ENCODE measurements at places on chromosomes 5 and 9. TPM values are rescaled to one million over a fixed set of nuclear protein-coding genes. Genes with fewer than 3 reads are reported as not detected.

Gene SHOC1
- total RNA-seq: not detected

Gene PCDHB10
- total RNA-seq: 1.3 TPM

Gene KCTD16
- 0.15 TPM for total RNA-seq

Gene SLC6A19
- total RNA-seq: not detected

Gene GLDC
- total RNA-seq: 0.24 TPM

Gene ZNF608
- 28.0 TPM for total RNA-seq

Gene PPP3R2
- total RNA-seq: not detected

Gene IFNA8
- total RNA-seq: not detected

Gene TRAF1
- total RNA-seq: 3.3 TPM

Gene RABEPK
- 8.3 TPM for total RNA-seq

Gene MARCHF3
- total RNA-seq: 17.4 TPM

Gene IL5
- total RNA-seq: not detected

- no peak for DNase-seq
Measured at GRCh38 chr5:105413406-105413990, 1850.9 kb upstream of the NUDT12 start.

DNA sequence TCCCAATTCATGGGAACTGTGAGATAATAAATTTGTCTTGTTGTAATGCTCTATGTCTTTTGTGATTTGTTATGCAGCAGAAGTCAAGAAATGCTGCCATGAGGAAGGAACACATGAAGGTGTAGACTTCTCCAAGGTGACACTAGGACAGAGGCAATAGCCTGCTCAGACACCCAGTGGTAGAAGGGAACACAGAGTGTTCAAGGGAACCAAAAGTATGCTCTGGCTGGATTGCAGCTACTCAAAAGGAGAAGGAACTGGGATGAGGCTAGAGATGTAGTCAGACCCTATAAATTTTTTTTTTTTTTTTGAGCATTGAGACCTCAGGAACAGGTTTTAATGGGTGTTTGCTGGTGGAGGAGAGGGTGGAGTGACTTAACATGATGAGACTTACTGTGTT is 232.5 kb downstream of the PARP8 start:
- DNase-seq: no peak

DNA sequence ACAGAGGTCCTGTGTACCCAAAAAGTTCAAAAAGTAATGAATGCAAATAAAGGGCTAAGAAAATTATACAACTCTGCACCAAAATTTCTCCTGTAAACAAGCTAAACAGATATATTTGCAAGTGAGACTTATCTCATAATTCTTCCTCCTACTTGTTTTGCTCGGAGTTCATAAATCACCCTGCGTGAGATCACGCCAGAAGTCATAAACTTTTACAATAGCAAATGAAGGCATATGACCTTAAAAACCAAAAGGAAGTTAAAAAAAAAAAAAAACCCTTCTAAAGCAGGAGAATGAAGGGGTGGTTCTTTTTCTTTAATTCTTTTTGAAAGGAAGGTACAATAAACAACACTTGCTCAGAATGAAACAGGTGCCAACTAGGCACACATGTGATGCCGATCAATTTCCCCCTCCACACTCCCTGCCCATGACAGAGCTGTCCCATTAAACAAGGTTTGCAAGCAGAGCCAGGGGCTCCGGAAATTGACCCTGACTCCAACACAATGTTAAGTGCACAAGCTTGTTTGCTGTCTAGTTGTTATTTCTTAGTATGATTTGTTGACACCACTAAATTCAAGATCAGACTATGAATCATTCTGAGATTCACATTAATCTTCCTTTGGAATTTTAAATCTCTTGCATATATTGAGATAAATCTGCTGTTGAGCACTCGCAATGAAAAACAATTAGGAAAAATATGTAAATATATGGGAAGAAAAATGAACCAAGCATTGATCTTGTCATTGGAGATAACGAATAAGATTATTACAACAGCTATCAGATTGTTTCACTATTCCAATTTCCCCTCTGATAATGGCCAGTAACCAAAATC is 46.3 kb downstream of the DROSHA start:
- no peak for DNase-seq

DNA sequence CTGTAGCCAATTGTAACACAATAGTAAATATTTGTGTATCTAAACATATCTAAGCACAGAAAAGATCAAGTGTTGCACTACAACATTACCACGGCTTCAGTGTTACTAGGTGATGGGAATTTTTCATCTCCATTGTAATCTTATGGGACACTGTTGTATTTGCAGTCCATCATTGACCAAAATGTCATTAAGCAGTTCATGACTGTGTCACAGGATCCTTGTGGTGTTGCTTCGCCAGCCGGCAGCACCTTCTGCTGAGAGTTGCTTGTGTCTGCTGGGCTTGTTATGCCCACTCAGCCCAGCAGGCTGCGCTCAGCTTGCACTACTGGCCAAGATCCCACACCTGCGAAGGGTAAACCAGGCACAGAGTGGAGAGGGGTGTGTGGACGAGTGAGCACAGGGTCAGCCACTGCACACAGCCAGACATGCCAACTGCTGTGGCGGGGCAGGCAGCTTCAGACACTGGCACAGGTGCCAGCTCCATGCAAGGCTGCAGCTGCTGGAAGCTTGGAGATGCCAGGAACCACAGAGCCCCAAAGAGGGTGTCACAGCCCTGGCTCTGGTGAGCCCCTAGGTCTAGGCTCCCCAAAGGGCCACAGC is 273.7 kb downstream of the CETN3 start:
- DNase-seq: peak; percentile 17

DNA sequence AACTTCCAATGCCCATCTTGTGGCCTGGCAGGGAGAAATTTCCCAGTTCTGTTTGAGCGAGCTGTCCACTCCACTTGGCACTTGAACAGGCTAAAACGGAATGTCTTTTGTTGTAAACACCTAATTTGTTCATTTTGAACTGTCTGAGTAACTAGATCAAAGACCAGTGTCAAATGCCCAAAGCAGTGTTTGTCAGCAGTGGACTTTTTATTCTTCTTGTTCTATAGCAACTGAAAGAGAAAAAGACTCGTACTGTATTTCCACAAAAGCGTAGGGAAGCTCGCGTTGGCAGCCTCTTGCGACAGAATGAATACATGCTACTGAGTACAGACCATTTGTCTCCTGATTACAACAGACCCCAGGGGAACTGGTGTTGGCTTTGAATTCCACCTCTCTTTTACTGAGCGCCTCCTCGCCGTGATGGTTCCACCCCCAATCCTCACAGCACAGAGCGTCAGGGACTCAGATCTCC is 601.8 kb upstream of the ZNF608 start:
- peak; percentile 58 for DNase-seq

- no peak for DNase-seq
Measured at GRCh38 chr5:14184725-14185124, 41.6 kb downstream of the TRIO start.

DNA sequence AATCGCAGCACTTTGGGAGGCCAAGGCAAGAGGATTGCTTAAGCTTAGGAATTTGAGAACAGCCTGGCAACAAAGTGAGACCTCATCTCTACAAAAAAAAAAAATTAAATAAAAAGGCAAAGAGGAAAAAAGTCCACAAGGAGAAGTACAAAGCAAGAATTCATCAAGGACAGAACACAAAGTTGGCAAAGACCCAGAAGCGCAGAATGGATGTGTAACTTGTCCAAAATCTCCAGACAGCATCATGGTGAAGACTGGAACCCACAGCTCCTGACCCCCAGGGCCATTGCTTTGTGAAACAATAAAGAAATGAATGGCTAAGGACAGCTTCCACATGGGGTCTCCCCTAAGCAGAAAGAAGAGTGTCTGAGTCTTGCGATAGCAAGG is 7.8 kb downstream of the HSD17B3 start:
- DNase-seq: no peak

DNA sequence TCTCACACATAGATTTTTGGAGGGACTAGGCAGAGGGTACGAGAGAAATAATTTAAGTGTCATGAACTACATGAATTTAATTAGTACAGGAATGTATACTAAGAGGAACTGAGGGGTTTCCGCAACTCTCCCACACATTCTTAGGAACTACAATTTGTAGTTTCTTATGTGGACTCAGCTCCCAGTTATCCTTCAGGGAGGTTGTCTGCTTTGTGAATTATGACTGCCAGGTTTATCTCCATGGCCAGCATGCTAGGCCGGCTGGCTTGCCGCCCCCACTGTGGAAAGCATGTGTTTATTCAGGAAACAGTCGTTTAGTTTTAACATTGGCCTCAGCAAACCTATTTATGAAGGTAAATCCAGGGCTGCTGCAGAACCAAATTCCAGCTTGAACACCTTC is 415.0 kb downstream of the KCTD16 start:
- DNase-seq: no peak

DNA sequence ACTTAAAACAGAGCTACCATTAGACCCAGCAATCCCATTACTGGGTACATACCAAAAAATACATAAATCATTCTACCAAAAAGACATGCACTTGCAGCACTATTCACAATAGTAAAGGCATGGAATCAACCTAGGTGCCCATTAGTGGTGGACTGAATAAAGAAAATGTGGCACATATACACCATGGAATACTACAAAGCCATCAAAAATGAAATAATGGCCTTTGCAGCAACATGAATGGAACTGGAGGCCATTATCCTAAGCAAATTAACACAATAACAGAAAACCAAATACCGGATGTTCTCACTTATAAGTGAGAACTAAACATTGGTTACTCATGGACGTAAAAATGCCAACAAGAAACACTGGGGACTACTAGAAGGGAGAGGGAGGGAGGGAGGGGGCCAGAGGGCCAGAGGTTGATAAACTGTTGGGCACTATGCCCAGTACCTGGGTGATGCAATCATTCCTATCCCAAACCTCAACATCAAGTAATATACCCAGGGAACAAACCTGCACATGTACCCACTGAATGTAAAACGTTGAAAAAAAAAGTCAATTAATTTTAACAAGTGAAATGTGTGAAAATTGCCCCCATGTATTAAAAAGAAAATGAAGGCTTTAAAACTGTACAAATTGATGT is 24.5 kb upstream of the GPR150 start:
- no peak for DNase-seq

- no peak for DNase-seq
Measured at GRCh38 chr5:133902511-133903118, 65.8 kb downstream of the C5orf15 start.

- no peak for DNase-seq
Measured at GRCh38 chr9:117435630-117436261, 20.9 kb upstream of the ASTN2 start.

- DNase-seq: no peak
Measured at GRCh38 chr9:18739641-18740318, 265.8 kb downstream of the ADAMTSL1 start.

GRCh38 chr5:174348311-174348981 is 302.9 kb downstream of the NSG2 start:
- peak; percentile 28 for DNase-seq

GRCh38 chr5:6527749-6528455 is 79.2 kb downstream of the UBE2QL1 start:
- no peak for DNase-seq

DNA sequence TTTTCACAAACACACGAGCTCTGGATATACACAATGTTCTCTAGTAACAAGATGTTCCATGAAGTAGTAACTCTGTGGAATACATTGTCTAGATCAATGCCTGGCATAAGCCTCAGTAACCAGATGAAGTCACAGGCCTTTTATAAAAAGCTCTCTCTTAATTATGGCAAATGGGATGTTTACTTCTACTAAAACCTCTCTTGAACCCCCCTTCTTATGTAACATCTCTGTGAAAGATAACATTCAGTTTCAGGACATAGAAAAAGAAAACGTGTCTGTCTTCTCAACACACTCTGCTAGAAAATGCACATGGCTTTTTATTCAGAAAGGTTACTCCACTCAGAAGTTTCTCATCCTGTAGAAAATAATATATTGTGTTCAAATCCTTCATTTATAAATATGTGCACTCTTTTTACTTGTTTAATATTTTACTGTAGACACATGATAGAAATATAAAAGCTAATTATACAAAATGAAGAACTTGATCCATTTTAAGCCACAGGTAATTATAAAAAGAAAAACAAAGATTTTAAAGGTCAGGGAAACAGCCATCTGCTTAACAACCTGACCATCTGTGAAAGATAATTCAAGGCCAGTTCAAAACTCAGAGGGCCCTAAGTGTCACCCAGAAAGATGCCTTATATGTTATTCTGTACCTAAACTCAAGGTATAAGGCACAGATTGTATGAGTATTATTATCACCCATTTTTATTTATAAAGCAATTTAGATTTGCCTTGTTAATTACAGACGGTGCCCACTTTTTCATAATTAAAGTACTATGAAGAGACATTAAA is 812.0 kb downstream of the CDH18 start:
- DNase-seq: no peak

DNA sequence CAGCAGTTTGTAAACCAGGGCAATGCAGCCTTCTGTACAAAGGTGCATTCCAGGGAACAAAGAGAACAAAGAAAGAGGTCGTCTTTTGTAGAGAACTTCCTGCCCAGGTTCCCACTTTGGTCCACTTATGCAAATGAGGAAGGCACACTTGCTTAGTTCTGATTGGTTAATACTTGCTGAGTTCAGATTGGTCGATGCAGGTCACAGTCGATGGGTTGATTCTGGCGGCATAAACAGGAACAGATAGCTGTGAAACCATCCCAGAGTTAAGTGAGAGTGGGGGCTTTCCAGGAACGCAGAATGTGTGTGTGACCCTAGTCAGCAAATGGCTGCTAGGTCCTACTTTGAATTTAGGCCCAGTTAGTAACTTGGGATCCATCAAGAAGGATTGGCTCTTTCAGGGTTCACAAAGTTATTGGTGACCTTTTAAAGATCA is 1.8 kb upstream of the ADAMTS13 start:
- no peak for DNase-seq

- no peak for DNase-seq
Measured at GRCh38 chr5:167049043-167049663, 1242.3 kb upstream of the WWC1 start.

DNA sequence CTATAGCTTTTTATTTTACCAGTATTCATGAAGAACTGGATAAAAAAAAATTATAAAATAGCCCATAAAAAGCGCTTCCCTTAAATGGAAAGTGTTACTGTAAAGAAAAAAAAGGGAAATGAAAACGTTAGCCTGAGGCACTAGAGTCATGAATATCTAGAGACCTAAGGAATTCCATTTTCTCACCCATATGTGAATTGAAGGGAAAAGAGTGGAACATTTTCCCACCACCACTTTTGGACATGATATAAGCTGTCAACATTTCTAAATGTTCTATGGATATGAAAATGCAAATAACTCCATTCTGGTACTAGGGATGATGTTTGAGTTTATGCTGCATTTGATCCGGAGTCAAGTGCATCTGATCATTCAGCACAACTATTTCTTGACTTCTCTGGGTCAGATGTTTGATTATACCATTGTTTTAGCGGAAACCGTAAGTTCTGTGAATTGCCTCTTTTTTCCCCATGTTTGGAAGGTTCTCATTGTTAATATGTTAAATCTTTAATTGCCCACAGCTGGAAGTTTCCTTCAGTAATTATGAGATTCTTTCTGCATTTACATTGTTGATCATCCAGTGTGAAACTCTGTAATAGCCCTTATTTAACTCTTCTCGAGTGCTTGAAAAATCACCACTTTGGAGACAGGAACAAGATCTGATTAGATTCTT is 467.4 kb upstream of the SEMA6A start:
- no peak for DNase-seq

Data from left cardiac atrium (tissue), 4 donors.